Stimulated activated CD4-positive, alpha-beta T cell treated with anti-CD3 and anti-CD28 coated beads, Interleukin-4, amount 100 ng/mL, for 24 hours (primary cell): ENCODE measurements at places on chromosomes 6 and 20.

DNA sequence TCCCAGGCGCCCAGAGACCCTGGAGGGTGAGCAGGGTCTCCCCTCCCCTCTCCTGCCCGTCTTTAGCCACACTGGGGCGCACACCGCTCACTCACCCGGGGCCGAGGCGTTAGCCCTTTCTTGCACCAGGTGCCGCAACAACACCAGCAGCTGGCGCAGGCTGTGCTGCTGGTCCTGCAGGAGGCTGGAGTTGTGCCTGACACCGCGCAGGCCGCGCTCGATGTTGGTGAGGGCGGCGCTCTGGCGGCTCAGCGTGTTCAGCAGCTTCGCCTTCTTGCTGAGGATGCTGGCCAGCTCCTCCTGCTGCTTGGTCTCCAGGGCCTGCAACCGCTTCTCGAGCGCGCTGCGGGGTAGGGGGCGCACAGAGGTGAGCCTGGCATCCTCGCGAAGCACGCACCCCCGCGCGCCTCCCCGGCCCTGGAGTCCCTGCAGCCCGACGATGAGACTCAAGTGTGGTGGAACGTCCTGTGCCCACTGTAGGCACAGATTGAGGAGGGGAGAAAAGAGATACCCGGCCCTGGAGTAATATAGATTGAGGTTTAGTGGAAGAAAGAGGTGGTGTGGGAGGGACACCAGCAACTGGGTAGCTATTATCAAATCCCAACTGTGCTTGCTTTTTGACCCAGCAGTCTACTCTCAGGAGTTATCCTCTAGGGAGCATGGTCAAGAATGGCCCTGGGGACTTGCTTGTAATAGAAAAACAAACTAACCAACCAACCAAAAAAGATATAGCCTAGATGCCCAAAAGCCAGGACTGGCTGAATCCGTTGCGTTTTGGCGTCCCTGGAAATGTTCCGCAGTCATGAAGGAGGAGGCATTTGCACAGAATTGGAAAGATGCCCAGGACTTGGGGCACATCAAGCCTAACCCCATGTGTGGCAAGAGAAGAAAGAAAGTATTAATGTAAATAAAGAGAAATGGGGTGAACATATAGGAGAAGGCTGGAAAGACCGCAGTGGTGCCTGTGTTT lies 30.9 kb downstream of the ANGPT4 start:
- DNase-seq, result no peak

- no peak for DNase-seq
Measured at GRCh38 chr6:7200598-7201443, 93.1 kb downstream of the RREB1 start.

- no peak for DNase-seq
Measured at GRCh38 chr6:160692369-160692959, 9.6 kb upstream of the PLG start.

GRCh38 chr6:156102129-156102528 lies 646.5 kb upstream of the NOX3 start:
- no peak for DNase-seq
